OCI-M1 (cell line): ENCODE measurements at places on chromosomes 2 and 18.

- DNase-seq, result no peak
These were observed 37.3 kb downstream of the DARS1 start for GRCh38 chr2:135948141-135948540.

DNA sequence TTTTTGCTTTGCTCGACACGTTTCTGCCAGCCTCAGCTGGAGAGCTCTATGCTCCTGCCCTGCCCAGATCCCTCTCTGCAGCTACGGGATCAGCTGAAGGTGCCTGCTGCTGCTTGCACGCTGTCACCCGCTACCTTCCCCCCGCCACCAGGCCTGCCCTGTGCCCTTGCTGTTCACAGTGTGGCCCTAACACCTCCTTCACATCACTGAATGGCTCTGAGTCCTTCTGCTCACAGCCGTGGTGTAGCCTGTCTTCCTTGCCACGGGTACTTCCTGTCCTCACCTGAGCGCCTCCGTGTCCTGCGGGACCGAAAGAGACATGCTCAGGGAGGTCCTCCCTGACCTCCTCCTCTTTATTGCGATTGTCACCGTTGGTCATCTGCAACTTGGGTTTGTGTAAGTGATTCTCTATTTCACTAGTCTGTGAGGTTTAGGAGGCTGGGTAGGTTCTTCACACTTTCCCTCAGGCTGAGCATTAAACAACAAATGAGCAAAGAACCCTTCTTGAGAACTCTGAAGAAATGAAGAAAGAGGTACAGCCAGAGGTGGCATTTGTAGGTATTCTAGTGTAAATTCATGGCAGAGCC lies 127.5 kb downstream of the NCK2 start:
- DNase-seq, result no peak

GRCh38 chr2:179410552-179411356 lies 146.1 kb upstream of the SESTD1 start:
- peak; percentile 84 for DNase-seq

DNA sequence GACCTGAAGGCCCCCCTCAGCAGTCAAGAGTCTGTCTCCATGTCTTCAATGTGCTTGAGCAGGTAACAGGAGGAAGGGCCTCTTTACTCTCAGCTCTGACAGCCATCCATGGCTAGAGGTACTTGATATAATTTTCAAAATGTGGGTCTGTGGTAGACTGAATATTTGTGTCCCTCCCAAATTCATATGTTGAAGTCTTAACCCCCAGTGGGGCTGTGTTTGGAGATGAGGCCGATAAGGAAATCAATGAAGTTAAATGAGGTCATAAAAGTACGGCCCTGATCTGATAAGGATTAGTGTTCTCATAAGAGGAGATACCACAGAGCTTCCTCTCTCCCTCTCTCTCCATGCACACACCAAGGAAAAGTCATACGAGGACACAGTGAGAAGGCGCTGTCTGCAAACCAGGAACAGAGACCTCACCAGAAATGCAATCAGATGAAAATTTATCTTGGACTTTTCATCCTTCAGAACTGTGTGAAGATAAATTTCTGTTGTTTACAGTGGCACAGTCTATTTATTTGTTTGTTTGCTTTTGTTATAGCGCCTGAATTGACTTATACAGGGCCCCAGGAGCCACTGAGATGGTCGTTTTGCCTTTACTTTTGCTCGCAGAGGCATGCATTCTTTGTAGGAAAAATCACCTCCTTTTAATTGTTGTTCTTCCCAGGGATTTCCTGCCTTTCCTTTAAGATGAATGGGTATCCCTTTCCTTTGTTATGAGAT lies 274.8 kb upstream of the TRIB2 start:
- peak; percentile 63 for DNase-seq

- DNase-seq, result peak; percentile 65
These were observed 58.7 kb upstream of the ACVR1 start for GRCh38 chr2:157934684-157935377.

DNA sequence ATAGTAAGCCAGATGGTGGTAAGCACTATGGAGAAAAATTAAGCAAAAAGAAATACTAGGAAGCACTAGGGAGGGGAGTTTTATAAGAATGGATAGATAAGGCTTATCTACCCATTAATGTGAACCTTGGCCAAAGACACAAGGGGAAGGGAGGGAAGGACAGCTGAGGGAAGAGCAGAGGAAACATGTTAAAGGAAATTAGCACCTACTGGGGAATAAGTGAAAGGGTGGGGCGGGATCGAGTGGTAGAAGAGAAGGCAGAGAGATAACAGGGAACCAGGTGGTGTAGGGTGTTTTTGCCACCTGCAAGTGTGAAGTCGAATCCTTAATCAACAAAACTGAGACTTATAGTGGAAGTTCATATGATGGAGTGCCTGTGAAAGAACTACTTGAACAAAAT lies 1.7 kb downstream of the UNC80 start:
- no peak for DNase-seq

- peak; percentile 50 for DNase-seq
These were observed 72.9 kb upstream of the SCG2 start for GRCh38 chr2:223674998-223675609.

DNA sequence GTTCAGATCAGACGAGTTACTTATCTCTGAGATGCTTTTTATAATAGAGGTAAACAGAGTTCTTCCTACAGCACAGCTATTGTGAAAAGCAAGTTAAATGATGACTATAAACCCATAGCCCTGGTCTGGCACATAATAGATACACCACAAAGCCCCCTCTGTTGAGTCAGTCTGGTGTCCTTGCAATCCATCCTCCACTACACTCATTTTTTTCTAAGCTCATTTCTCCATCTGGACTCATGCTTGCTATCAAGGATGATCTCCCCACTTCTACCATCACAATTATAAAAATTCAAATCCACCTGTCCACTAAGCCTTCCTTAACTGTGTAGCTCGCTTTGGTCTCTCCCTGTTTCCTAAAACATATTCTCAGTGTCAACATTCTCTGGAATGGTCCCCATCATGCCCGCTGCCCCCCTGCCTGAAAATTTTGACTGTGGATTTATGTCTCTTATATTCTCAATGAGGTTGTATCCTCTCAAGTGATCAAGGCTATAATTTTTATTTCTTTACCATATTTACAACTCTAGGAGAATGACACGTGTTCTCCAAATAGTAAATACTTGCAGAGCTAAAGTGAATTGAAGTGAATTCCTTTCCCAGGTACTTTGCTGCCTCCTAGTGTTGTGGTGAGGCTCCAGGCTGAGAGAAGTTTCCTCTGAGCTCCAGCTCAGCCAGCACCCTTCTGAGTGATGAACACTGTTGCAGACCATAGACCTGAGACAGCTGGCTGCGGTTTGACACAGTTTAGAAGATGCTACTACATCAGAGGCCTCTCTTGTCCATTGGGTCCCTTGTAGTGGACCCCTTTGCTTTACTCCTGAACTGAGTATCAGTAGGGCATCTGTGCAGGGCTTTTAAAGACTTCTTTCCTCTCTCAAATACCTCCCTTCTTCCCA lies 108.7 kb downstream of the DPP10 start:
- peak; percentile 80 for DNase-seq

GRCh38 chr2:231396058-231396821 lies 730 bp downstream of the B3GNT7 start:
- DNase-seq, result no peak

DNA sequence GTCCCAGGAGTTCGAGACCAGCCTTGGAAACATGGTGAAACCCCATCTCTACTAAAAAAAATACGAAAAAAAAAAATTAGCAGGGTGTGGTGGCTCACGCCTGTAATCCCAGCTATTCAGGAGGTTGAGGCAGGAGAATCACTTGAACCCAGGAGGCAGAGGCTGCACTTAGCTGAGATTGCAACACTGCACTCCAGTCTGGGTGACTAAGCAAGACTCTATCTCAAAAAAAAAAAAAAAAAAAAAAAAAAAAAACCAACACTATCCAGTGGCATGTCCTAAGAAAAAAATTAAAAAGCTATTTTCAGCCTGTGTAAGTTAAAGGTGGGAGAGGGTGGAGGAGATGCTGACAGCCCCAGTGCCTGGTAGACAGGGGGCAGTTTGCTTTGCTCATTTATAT lies 32.2 kb upstream of the REL start:
- DNase-seq, result no peak

DNA sequence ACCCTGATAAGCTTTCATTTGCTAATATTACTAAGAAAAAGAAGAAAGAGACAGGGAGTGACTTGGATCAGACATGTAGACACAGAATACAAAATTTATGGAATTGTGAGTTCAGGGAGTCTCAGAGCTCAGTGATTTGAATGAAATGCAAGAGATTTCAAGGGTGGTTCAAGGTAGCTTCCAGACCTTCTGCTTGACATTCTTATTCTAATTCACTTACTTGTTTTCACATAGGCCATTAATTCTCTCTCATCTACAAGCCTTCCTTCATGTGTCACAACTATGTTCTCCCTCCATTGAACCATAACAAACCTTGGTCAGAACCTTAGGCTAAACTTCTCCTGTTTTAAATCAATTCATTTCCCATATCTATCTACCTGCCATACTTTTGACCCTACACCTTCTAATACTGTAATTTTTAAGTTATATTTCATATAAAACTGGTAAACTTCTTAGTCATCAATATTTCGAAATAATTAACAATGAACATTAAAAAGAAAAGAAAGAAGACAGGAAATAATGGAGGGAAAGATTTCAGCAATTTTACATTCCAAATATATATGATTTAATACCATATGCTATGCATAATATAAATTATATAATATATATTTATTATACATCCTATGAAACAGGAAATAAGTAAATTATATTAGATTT lies 139.2 kb upstream of the PDE1A start:
- DNase-seq, result no peak

DNA sequence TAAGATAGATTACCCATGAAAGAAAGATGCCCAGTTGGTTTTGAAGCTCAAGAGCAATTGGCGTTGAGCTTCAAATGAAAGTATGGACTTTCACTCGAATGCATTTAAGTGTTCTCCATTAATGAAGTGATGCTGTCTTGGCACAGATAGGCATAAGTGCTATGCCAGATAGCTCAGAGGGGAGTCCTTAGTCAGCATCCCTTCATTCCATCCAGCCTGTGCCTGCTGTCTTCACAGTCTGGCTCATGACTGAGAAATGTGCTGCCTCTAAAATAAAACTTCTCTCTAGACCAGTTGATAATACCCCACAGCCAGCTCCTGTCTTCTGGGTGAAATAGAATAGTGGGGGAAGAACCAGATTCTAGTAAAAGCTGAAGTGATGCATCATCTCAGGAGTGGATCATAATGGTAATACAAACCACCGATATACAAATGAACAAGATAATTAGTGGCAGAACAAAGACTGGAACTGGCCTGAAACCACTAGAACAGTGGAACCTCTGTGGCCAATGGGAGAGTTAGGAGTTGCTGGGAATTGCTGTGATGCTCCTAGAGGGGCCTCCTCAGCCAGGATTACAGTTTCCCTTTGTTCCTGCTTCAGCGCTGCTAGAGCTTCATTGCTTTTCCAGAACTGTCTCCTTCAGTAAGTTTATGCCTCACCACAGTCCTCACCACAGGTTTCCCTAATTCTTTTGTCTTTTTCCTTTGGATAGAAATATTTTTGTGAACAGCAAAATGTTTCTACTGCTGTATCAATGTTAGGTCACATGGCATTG lies 359.3 kb downstream of the KIAA1328 start:
- DNase-seq, result no peak

- DNase-seq, result no peak
These were observed 163.6 kb downstream of the TRABD2A start for GRCh38 chr2:84717302-84717701.

- DNase-seq, result no peak
These were observed 73.7 kb downstream of the CDK15 start for GRCh38 chr2:201879996-201880395.

DNA sequence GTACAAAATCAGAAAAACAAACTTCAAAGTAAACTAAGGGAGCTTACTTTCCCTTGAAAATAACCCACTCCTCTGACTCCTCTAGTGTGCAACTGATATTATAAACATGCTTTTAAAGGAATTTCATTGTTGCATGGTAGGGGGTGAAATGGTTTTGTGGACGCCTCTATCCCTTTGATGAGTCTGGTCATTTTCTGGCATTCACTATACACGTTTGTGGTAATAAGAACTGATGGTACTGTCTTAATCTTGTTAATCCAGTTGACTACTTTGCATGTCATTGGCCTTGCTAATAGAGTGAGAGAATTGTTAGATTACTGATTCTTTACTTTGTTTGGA lies 2.8 kb downstream of the INSIG2 start:
- DNase-seq, result no peak

DNA sequence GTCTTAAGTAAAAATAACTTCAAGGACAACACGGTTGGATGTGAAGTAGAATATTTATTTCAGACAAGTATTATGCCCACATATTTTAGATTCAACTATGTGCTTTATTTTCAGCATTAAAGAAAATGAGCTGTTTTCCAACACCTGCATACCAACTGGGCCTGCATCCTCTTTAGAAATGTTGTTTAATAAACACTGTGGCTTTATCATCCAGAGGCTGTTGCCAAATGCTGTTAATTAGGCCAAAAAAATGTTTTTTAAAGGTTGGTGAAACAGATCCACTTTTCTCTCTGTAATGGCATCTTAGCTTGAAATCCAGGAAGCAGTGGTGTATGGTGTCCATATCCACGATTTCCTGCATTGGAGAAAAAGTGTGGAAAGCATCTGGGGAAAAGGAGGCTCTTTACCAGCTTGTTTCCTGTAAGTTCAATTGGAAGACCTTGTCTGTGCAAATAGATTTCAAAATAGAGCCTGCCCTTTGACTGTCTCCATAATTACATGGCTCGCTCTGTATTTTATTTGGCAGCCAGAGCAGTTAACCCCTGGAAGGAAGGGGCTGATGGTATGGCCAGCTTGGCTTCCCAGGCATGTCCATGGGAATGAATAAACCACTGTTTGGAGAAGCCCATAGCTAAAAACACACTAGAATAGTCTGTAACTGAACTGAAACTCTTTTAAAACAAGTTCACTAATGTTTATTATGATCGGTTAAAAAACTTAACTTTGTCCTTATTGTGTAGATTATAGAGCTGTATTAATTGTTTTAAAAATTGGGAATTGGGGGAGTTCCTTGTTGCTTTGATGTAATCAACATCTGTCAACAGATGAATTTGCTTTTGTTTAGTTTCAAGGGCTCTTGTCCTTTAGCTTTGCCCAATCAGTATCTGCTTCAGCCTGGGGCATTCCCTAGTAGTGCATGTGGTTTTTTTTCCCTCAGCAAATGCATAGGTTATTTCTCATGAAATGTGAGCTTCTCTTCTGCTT lies 33.0 kb upstream of the DLX1 start:
- DNase-seq, result peak; percentile 37

- no peak for DNase-seq
These were observed 91.0 kb downstream of the ADCYAP1 start for GRCh38 chr18:995629-996028.

GRCh38 chr2:111049792-111050640 lies 70.7 kb upstream of the BCL2L11 start:
- no peak for DNase-seq

- DNase-seq, result peak; percentile 63
These were observed 4.7 kb upstream of the KRCC1 start for GRCh38 chr2:88059979-88060906.
